ENCODE measurements at places on chromosomes 5 and 9.

- peak; percentile 88 for DNase-seq
Measured at GRCh38 chr5:112958093-112959088, 18.2 kb upstream of the DCP2 start.

- DNase-seq: no peak
Measured at GRCh38 chr9:122827761-122828093, 661 bp downstream of the PDCL start.

DNA sequence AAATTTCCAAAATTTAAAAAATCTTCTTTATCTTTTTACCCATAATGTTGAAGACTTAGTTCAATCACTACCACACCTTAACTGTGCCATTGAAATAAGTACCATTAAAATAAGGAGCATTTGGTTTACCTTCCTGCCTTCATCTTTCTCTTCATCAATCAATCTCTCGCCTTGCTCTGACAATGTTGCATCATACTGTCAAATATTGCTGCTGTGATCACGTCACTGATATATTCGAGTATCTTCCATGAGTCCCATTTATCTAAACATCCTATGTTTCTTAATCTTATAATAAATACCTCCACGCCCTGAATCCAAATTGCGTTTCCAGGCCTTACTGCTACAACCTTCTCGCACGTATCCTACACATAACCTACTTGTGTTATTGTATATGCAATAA is 155.2 kb upstream of the ACOT12 start:
- no peak for DNase-seq

DNA sequence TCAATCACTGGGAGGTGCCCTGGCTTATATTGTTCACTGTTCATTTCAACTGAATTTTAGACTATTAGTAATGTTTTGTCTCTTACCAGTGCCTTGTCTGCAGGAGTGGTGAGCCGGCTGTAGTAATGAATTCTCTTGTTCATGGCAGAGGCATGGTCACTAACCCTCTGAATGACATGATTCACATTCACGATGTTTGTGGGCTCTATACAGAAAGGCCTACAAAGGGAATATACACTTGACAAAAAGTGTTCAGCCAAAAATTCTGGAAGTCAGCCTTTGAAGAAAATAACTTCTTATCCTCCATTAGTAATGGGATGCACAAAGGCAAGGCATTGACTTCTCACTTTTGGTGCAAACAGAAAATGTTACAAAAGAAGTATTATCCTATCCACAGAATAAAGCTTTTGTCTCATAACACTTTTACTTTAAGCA is 39.6 kb downstream of the SLC38A9 start:
- no peak for DNase-seq

Measured in brain pericyte (primary cell).